B cell (primary cell): ENCODE measurements at places on chromosomes 6 and 20.

- no peak for DNase-seq
These were observed 206.2 kb upstream of the TCF21 start for GRCh38 chr6:133682506-133683307.

GRCh38 chr6:23446469-23446967 is 679.5 kb upstream of the NRSN1 start:
- no peak for DNase-seq

- no peak for DNase-seq
These were observed 353.1 kb downstream of the LAMA2 start for GRCh38 chr6:129236001-129236517.

DNA sequence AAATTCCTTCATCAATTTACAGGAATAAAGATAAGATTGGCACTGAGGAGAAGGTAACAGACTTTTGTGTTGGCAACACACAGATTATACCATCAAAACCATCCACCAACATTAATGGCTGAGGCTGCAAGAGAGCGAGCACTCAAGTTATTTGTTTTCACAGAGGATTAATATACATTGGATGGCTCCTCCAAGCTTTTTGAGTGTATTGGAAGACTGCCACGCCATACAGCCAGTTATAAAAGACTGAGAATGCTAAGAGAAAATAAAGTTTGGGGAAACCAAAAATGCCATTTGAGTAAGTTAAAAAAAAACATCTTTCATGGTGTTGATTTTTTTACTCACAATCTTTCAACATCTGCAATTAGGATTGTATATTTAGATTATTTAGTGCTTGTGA is 973.8 kb upstream of the SLC35B3 start:
- DNase-seq = no peak

GRCh38 chr6:114151064-114151690 is 180.2 kb upstream of the HDAC2 start:
- DNase-seq = no peak

DNA sequence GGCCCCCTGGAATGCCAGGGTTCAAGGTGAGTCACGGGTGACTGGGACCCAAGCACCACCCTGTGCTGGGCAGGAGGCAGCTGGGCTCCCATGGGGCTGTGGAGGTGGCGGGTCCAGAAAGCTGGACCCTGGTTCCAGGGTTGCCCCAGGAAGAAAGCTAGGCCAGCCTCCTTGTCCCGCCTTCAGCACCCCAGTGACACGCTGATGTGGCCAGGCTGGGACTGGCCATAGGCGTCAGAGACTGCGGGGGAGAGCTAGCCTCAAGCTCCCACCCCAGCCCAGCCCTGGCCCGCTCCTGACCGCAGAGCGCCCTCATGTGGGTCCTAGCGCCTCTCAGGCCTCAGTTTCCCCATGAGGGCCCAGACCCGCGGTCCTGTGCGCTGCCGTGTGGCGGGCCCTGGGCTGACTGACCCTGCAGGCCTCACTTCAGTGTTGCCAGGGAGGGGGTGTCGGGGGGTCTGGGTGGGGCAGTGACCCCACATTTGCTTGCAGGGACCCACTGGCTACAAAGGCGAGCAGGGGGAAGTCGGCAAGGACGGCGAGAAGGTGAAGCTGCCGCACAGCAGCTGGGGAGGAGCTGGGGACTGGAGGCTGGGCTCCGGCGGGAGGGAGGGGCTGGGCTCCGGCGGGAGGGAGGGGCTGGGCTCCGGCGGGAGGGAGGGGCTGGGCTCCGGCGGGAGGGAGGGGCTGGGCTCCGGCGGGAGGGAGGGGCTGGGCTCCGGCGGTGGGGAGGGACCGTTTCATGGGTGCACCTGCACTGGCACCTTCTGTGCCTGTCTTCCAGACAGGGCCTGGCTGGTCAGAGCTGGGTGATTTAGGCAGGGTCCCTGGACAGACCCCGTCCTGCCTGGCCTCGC is 7.9 kb downstream of the COL9A3 start:
- DNase-seq = peak; percentile 74

GRCh38 chr6:109455437-109456110 is at the start of gene MICAL1:
Gene MICAL1 (minus strand): TSS chr6:109455772. CDS start chr6:109454196, 1,576 bp downstream.
- peak; percentile 94 for DNase-seq

DNA sequence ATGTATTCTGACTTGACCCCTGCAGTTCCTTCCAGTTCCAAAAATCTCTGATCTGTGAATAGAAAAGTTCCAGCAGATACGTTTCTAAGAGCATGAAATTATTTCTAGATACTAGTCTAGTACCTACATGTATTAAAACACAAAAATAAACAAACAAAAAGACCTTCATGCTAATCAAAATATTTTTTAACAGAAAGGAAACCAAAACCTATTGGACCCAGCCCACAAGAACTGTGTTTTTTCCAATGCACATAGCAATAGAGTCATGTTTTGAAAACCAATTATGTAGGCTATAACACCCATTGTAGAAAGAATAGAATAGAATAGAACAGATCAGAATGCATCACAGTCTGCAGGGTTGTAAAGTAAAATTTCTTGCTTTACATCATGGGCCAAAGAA is 158.6 kb upstream of the TNFAIP3 start:
- DNase-seq = no peak

GRCh38 chr20:42432496-42433334 is 757.0 kb downstream of the PTPRT start:
- DNase-seq = no peak

GRCh38 chr20:19992996-19993908 is 23.9 kb upstream of the NAA20 start:
- no peak for DNase-seq

GRCh38 chr6:105814745-105815536 is 271.2 kb upstream of the PRDM1 start:
- no peak for DNase-seq

- no peak for DNase-seq
These were observed 14.9 kb upstream of the CAPN11 start for GRCh38 chr6:44143731-44144130.

DNA sequence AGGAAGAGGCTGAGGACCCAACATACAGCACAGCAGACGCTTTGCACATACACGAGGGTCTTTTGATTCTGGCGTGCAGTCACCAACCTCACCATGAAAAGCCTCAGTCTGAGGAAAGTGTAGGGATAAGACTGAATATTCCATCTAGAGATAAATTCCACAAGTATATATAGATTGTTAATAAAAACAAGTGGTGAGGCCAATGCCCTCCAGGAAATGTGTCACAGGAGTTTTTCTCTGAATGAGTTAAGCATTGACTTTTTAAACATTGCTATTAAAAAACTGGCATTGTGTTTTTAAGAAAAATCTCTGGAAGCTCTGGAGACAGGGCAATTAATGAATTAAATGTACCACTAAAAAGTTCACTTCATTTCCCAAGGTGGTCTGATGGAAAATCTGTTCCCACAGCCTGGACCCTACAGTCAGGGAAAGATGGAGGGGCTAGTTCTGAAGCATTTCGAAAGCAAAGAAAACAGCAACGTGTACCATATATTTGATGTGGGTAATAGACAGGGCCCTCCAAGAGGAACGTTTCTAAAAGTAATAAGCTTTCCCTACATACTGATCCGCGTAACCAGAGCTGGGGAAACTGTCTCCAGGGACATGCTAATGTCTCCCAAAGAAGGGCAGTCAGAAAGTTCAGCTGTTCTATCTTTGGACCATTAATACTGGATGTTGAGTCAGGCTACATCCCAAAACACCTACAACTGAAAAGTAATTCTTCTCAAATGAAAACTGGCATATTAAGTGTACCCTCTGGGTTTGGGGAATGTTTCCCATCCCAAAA is 301.1 kb downstream of the FOXC1 start:
- no peak for DNase-seq

DNA sequence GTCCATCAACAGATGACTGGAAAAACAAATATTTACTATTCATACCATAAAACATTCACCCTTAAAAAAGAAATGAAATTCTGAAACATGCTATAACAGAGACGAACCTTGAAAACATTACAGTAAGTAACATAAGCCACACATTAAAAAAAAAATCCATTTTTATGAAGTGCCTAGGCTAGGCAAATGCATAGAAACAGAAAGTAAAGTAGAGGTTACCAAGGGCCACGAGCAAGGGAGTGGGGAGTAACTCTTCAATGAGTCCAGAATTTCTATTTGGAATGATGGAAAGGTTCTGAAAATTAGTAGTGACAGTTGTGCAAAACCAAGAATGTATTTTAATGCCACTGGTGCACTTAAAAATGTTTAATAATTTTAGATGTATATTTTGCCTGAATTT is 47.7 kb downstream of the STAU1 start:
- no peak for DNase-seq

DNA sequence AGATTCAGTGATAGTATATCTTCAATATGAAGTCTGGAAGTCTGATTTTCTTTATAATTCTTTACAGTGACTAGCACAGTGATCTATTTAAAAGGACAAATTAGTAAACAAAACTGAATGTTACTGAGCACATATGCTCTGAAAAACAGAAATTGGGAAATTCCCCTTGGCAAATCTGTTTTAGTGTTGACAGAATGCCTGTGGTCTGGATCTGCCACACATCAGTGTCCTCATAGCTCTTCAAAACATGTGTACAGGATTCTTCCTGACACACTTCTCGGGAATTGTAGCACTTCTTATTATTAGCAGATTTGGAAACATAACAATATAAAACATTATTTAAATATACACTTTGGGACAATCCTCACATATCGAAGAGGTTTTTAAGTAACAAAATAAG is 354.3 kb downstream of the COL12A1 start:
- no peak for DNase-seq

DNA sequence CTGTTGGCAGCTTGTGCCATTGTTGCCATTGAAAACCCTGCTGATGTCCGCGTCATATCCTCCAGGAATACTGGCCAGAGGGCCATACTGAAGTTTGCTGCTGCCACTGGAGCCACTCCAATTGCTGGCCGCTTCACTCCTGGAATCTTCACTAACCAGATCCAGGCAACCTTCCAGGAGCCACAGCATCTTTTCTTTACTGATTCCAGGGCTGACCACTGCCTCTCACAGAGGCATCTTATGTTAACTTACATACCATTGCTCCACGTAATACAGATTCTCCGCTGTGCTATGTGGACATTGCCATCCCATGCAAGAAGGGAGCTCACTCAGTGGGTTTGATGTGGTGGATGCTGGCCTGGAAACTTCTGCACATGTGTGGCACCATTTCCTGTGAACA is 221.8 kb upstream of the FAM83B start:
- no peak for DNase-seq

- DNase-seq = no peak
These were observed 119.1 kb upstream of the AHI1 start for GRCh38 chr6:135616655-135617054.

DNA sequence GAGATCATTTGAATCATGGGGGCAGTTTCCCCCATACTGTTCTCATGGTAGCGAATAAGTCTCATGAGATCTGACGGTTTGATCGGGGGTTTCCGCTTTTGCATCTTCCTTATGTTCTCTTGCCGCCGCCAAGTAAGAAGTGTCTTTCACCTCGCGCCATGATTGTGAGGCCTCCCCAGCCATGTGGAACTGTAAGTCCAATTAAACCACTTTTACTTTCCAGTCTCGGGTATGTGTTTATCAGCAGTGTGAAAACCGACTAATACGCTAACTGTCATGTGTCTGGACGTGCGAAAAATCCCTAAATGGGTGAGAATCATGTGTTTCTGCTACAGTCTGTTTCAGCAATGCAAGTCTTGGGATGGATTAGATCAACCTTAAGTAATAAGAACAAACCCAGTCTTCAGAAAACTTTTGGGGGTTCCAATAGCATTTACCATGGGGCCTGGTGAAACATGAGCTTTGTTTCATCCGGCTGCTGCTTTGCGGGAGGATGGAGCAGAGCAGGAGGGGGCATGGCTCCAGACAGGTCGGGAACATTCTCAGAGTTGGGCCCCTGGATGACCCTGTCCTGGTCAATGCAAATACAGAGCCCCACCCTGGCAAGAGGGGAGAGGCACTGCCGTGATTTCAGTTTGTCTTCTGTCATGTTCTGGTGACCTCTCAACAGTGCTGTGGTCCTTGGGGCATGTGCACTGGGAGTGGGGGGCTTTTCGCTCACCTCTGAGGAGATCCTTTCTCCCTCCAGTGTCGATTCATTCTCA is 41.5 kb downstream of the CTCFL start:
- DNase-seq = peak; percentile 76

DNA sequence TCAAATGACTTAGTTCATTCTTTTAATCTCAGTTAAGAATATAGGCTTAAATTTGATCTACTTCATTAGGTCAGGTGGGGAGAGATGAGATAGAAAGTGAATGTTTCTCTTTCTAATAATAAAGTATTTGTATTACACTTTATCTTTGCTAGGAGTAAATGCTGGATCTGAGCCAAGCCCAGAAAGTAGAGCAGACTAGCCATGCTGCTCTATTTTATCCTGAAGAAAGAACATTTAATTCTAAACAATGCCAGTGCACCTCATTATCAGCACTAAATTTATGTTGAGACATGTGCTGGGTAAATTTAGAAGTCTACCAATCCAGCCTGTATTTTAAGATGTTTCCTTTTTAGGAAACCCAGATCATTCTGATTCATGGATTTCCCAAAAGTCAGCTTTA is 43.5 kb downstream of the AKIRIN2 start:
- DNase-seq = no peak

- no peak for DNase-seq
These were observed 595 bp upstream of the SRF start for GRCh38 chr6:43170417-43170930.

- DNase-seq = no peak
These were observed 28.5 kb upstream of the SERPINB1 start for GRCh38 chr6:2870046-2870636.

GRCh38 chr20:36684747-36685146 is 38.8 kb upstream of the SLA2 start:
- no peak for DNase-seq

- DNase-seq = no peak
These were observed 168.0 kb downstream of the GJA1 start for GRCh38 chr6:121603486-121603885.

- no peak for DNase-seq
These were observed 73.8 kb upstream of the SCP2D1 start for GRCh38 chr20:18739751-18740166.

GRCh38 chr20:31698243-31698802 is 24.3 kb downstream of the BCL2L1 start:
- no peak for DNase-seq

- no peak for DNase-seq
These were observed 30.3 kb downstream of the STX7 start for GRCh38 chr6:132482581-132482980.

GRCh38 chr6:12415980-12416598 is 125.9 kb downstream of the EDN1 start:
- DNase-seq = no peak

GRCh38 chr6:71194724-71195123 is 93.9 kb upstream of the OGFRL1 start:
- no peak for DNase-seq

GRCh38 chr20:44115181-44115580 is 71.8 kb downstream of the JPH2 start:
- no peak for DNase-seq

GRCh38 chr6:155050311-155050710 is 55.2 kb downstream of the TIAM2 start:
- DNase-seq = no peak

- DNase-seq = no peak
These were observed 481.9 kb downstream of the C6orf118 start for GRCh38 chr6:164827537-164827936.

- no peak for DNase-seq
These were observed 160.5 kb upstream of the LAMP5 start for GRCh38 chr20:9353916-9354276.
